ENCODE measurements at places on chromosomes 13 and 19. TPM values are rescaled to one million over a fixed set of nuclear protein-coding genes. Genes with fewer than 3 reads are reported as not detected.

CPB2 gene
- not detected for polyA plus RNA-seq

RAB20 gene
- 2.4 TPM for polyA plus RNA-seq

ELL gene
- polyA plus RNA-seq: 24.4 TPM

ELANE gene
- 0.18 TPM for polyA plus RNA-seq

PSG7 gene
- polyA plus RNA-seq: not detected

LILRA1 gene
- polyA plus RNA-seq: 1.5 TPM

NLRP12 gene
- 0.26 TPM for polyA plus RNA-seq

SIRT2 gene
- polyA plus RNA-seq: 65.9 TPM

CCL25 gene
- polyA plus RNA-seq: 0.28 TPM

CCDC194 gene
- 0.65 TPM for polyA plus RNA-seq

KCNJ14 gene
- polyA plus RNA-seq: 2.1 TPM

ZNF626 gene
- polyA plus RNA-seq: 5.4 TPM

C19orf81 gene
- polyA plus RNA-seq: not detected

IQCN gene
- polyA plus RNA-seq: 106 TPM

UBE2L5 gene
- 0.16 TPM for polyA plus RNA-seq

ZNF253 gene
- 5.5 TPM for polyA plus RNA-seq

PLPPR3 gene
- not detected for polyA plus RNA-seq

POLR2I gene
- 39.1 TPM for polyA plus RNA-seq

SIGLEC14 gene
- polyA plus RNA-seq: 30.0 TPM

KISS1R gene
- 1.3 TPM for polyA plus RNA-seq

KLC3 gene
- polyA plus RNA-seq: not detected

SIGLEC12 gene
- polyA plus RNA-seq: 0.12 TPM

SERPINE3 gene
- not detected for polyA plus RNA-seq

ZNF543 gene
- 4.6 TPM for polyA plus RNA-seq

NKG7 gene
- polyA plus RNA-seq: 6.6 TPM

USP12 gene
- 21.7 TPM for polyA plus RNA-seq

LHB gene
- 4.7 TPM for polyA plus RNA-seq

CLDN10 gene
- not detected for polyA plus RNA-seq

MYDGF gene
- 42.3 TPM for polyA plus RNA-seq

PRX gene
- 0.68 TPM for polyA plus RNA-seq

CEACAM5 gene
- not detected for polyA plus RNA-seq

CGB2 gene
- not detected for polyA plus RNA-seq

GPR4 gene
- polyA plus RNA-seq: not detected

GPX4 gene
- polyA plus RNA-seq: 317 TPM

ZNF331 gene
- polyA plus RNA-seq: 109 TPM

Measured in B cell (primary cell).